ENCODE measurements at places on chromosomes 2 and 18.
A peak's percentile ranks its signal among the peaks of the same experiment; 100 is the strongest.

- no peak for DNase-seq
These were observed 2.0 kb downstream of the INO80C start for GRCh38 chr18:35495536-35496314.

DNA sequence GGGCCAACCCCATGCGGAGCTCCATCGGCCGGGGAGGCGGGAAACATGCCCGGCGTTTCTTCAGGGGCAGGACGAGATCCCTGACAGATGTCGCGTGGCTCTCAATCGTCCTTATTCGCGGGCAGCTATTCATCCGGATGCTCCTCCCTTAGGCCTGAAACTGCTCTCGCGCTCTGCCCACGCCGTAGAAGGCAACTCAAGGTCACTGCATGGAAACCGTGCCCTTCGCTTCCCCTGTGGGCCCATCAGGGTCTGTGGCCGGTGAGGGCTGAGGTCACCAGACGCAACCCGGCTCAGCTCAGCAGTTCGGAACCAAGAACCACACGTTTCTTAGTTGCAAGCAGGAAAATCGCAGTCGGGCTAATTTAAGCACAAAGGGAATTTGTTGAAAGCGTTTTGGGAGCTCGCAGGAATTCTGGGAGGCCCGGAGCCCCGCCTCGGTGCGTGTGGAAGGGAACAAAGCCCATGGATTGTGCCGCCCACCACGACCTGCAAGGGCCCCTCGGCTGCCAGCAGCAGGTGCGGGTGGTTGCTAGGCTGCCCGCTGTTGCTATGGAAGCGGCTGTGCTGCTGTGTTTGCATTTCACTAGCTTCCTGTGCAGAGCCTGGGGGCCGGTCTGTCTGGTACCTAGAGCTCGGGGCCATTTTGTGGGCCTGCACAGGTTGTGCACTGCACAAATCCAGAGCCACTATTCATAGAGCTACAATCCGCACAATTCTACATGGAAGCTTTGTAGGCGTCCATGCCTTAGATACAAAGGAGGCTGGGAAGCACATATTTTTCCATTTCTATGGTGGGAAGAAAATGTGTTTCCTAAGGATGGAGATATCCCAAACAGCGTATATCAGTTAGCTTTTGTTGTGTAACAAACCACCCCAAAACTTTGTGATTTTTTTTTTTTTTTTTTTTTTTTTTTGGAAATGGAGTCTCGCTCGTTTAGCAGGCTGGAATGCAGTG is 6.0 kb upstream of the ALLC start:
- DNase-seq: peak; percentile 95

- DNase-seq: no peak
These were observed 359.2 kb downstream of the CDH7 start for GRCh38 chr18:66109981-66110380.

- DNase-seq: no peak
These were observed 270.3 kb downstream of the MREG start for GRCh38 chr2:215743066-215743465.

DNA sequence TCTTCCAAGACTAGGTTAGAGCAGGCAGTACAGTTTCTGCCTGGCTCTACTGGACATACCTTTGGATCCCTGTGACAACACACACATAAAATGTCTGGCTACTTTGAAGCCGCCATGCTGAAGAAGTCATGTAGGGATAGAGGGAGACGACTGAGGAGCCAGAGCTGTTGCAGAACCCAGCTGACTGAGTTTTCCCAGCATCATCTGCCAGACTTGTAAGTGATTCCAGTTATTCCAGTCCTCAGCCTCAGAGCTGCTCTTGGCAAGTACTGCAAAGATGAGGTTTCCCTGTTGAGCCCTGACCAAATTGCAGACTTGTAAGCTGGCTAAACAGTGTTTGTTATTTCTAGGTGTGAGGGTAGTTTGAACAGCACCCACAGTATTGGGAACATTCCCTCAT is 31.5 kb upstream of the TSPYL6 start:
- no peak for DNase-seq

DNA sequence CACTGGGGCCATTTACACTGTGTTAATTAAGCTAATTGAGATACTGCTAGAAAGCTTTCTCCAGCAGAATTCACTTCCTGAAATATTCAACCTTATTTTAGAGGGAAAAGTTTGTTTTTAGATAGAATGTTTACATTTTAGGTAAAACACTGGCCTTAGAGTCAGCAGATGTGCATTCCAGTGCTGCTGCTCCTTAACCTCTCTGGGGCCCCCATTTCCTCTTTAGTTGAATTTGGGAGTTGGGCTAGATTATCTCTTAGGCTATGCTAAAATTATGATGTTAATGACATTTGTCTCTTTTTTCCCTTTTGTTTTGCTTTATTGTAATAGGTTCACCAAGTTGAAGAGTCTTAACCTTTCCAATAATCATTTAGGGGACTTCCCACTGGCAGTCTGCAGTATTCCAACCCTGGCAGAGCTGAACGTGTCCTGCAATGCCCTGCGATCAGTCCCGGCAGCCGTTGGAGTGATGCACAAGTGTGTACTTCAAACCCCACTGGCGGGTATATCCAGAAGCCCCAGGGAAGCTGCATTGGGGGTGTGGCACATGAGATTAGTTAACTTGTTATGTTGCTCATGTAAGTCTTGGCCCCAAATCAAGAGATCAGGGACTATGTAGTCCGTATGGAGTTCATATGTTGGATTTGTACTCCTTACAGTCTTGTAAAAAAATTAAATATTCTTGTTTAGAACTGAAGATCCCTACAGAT is 179.5 kb downstream of the PHLPP1 start:
- no peak for DNase-seq

- peak; percentile 39 for DNase-seq
These were observed 6.9 kb downstream of the AMER3 start for GRCh38 chr2:130762031-130762909.

GRCh38 chr2:239296020-239296932 is 104.5 kb downstream of the HDAC4 start:
- DNase-seq: no peak

- no peak for DNase-seq
These were observed 44.9 kb upstream of the ORC2 start for GRCh38 chr2:201008296-201008829.

GRCh38 chr2:231928901-231929725 is 2.9 kb upstream of the NPPC start:
- DNase-seq: peak; percentile 35

DNA sequence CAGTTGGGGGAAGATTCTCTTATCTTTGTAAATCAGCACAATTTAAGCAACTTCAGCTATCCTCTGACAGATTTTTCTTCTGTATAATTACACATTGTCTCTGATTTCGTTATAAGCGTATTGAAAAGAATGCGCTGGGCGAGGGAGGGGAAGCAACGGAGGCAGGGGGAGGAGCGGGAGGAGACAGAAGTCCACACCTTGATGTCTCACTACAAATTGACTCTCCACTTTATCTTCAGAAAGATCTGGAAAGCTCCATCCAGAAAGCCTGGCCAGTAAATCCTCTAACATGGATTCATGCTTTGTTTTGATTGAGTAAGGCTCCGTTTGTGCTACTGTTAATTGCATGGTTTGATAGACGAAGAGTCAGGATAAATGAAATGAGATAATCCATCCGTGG is 76.6 kb downstream of the SMIM21 start:
- DNase-seq: no peak

- no peak for DNase-seq
These were observed 28.4 kb downstream of the DNAJC10 start for GRCh38 chr2:182744490-182744889.

GRCh38 chr2:123958011-123958410 is 67.1 kb upstream of the CNTNAP5 start:
- DNase-seq: no peak

DNA sequence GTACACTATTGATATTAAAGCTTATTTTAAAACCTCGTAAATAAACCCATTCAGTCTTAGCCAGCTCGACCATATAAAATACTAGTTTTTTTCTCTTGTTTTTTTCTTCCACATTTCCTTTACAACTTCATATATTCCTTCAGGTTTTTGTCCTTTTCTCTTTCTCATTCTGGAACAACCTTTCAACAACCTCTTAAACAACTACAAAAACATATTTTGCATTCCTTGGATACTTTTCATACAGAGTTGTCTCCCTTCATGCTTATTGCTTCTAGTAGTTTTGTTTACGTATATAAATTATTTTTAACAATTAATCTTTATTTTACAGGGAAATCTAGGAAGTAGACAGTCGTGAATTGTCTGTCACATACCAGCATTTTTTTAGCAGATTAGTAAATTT is 41.2 kb downstream of the COMMD1 start:
- no peak for DNase-seq

- DNase-seq: no peak
These were observed 3.8 kb downstream of the LIPG start for GRCh38 chr18:49565612-49566011.

GRCh38 chr18:62683935-62684334 is 31.4 kb upstream of the PHLPP1 start:
- DNase-seq: peak; percentile 27

DNA sequence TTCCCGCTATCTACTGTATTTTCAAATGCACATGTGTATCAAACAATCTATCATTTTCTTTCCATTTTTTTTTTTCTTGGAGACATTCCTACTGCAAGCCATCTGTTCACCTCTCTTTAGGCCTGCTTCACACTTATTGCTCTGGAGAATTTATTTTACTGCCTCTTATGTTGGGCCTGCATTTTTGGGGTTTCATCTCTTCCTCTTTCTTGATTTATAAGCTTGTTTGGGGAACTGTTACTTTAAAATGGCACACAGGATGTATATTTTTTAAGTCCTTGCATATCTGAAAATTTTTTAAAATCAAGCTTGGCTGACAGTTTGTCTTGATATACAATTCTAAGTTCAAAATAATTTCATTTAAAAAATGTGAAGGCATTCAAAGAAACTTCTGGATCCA is 3.5 kb upstream of the RAB27B start:
- DNase-seq: no peak

DNA sequence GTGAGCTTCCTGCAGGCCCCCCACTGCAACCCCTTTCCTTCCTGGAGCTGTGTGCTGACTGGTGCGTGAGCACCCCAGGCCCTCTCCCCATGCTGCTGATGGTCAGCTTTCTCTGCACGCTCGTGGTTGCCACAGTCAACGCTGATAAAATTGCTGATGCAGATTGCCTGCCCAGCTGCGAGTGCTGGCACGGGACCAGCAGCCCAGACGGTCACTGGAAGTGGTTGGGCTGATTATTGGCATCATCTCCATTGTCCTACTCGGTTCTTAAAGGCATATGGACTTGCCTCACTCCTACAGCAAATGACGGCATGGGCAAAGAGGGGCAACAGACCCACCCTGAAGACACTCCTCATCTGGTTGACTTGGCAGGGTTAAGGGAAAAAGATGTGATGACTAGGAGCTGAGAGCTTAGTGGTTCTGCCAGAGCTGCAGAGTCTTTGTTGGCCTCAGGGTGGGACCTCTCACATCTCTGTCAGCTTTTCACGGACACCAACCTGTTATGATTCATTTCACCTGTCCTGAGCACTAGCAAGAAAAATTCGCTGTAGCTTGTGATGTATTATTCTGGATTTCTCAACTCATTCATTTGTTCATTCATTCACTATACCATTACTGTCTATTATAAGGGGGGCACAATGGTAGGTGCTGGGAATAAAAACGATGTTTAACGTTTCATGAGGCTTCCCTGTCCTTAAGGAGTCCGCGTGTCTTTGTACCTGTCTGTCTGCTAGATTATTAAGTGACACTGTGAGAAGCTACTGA is 38.4 kb downstream of the PAX8 start:
- no peak for DNase-seq

DNA sequence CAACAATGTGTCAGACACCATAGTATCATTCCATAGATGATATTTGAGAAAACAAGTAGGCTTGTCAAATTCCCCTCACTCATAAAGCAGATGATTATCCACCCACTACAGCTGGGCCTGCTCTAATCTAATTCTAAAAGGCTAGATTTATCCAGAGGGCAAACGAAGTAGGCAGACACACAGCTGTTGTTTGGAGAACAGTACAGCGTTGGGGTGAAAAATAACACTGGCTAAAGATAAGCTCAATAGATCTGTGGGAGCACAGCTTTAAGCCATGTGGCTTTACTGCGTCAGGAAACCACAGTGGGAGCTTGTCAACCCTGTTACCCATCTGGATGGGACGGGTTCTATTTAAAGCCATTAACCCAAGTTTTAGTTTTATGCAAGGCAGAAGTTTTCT is 48.9 kb upstream of the COBLL1 start:
- no peak for DNase-seq

- no peak for DNase-seq
These were observed 32.8 kb downstream of the MSH6 start for GRCh38 chr2:47815764-47816163.

- no peak for DNase-seq
These were observed 11.6 kb downstream of the CDKL4 start for GRCh38 chr2:39232141-39232540.

- no peak for DNase-seq
These were observed 11.6 kb downstream of the ZEB2 start for GRCh38 chr2:144508172-144508851.

DNA sequence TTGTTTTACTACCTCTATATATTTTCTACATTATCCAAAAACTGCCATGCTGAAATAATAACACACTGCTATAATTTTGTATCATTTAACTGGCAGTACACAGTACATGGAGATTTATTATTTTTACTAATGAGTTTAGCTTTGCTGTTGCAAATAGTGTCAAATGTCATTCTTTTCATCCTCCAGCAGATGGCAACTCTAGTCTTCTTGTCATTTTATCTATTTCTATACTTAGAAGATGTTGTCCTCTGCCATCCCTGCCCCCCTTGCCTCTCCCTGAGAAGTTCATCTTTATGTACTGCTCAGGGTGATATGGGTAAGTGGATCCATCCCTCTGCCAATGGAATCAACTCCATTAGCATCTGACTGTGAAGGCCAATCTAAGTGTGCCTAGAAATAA is 21.7 kb upstream of the LRRTM1 start:
- DNase-seq: peak; percentile 25

DNA sequence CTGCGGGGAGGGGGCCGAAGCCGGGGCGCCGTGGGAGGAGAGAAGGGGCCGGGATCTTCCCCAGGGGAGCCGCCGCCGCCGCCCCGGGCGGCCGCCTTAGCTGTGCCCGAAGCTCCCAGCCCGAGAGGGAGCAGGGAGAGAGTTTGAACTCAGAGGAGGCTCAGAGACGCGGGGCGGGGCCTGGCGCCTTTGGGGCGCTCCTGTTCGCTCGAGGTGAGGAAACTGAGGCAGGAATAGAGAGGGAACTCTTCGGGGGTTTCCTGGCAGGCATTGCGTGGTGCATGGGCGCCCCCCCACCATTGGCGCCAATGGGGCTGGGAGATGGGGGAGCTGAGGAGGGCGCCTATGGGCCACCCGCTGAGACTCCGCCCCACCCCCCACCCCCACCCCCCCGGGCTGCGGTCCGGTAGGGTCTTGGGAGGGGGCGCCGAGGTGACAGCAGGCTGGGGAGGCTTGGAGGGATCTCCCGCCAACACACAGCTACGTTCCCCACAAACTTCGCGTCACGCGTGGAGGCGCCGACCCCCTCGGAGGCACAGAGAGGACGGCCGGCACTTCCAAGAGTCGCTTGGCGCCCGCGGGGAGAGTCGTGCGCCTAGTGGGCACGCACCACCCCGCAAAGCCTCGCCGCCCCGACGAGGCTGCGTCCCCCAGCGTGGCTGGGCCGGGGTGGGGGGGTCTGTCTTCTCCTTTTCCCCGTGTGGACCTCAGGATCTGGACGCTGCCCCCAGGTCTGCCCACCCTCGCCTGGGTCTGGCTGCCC is 680 bp downstream of the CTDSP1 start:
- peak; percentile 82 for DNase-seq

Measured in H7 (cell line).